ENCODE measurements at places on chromosomes 16 and 17. TPM values are rescaled to one million over a fixed set of nuclear protein-coding genes. Genes with fewer than 3 reads are reported as not detected.

- no peak for DNase-seq
These were observed 137.8 kb downstream of the ENGASE start for GRCh38 chr17:79212149-79213087.

DNA sequence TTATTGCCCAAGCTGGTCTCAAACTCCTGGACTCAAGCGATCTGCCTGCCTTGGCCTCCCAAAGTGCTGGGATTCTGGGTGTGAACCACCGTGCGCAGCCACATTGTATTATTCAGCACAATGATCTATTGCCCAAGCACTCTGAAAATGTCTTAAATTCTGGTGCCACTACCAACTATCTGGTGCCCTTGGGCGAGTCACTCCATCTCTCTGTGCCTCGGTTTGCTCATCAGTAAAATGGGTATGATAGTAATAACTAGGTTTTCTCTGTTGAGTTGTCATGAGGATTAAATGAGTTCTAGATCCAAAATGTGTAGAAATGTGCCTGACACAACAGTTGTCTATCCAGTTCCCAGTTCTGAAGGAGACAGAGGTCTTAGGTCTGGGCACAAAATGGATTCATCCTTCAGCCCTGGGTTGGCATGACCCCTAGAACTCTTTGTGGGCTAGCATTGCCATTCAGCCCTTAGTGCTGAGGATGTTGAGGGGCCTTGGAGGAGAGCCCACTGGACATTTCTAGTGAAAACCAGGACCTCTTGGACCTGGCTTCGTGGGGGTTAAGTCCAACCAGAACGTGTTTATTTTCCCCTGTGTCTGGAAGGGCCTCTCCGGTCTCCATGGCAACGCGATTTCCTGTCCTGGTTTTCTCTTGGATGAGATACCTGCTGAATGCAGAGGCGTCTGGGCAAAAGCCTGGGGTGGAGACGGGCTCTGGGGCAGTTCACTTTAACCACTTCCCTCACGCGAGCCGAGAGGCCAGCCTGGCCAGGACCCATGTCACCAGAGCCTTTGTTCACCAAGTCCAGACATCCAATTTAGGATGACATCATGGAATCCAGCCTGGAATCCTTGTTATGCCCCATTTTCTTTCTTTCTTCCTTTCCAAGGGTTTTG, 43.7 kb upstream of the TNRC6A start:
- DNase-seq, result no peak

The CCL17 gene
- total RNA-seq, result not detected

The VAT1 gene
- 255 TPM for total RNA-seq

Data from prostate gland (tissue), 2 donors.